Dermis microvascular lymphatic vessel endothelial cell (primary cell): ENCODE measurements at places on chromosomes 6 and 20.

- no peak for DNase-seq
These were observed 181.9 kb upstream of the KCNG1 start for GRCh38 chr20:51204794-51205193.

- no peak for DNase-seq
These were observed 31.8 kb upstream of the DSN1 start for GRCh38 chr20:36805396-36805795.

DNA sequence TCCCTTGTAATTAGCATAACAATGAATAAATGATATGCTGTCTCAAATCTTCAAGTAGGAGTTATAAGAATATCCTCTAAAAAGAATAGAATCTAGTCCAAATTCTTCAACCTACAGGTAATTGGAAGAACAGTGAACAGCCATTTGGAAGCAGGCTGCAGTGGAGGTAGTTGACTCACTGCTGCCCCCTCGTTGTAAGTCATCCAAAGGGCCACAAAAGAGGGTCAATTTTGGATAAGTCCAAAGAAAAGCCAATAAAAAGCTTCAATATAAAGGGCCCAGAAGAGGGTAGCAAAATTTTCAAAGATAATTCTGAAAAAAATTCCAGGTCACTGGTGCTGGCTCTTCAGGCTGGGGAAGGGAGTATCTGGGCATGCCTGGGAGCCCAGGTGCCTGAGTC lies 60.8 kb upstream of the SSTR4 start:
- DNase-seq: peak; percentile 14

- DNase-seq: no peak
These were observed 229.2 kb downstream of the PHF3 start for GRCh38 chr6:63864671-63865318.

DNA sequence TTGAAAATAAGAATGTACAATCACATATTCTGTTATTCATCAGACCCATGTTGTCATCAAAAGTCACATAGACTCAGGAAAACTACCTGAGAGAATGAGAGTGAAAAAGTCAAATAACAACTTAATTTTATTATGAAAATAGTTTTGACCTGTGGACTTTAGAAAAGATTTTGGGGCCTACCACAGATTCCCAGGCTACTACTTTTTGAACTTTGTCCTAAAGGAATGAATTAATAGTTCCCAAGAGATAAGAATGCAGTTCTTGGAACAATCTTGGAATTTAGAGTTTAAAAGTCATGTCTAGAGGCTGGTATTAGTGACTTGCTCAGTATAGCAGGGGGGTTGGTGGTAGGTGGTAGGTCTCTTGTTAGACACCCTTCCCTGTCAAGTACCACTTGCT lies 3.3 kb downstream of the TAF8 start:
- no peak for DNase-seq
